ENCODE measurements at places on chromosomes 5 and 9.

- DNase-seq, result no peak
Observed at GRCh38 chr5:116671211-116671736, 96.7 kb upstream of the SEMA6A start.

- no peak for DNase-seq
Observed at GRCh38 chr5:116814626-116815385, 240.2 kb upstream of the SEMA6A start.

- DNase-seq, result no peak
Observed at GRCh38 chr5:1446602-1447343, 1.5 kb upstream of the SLC6A3 start.

- DNase-seq, result peak; percentile 41
Observed at GRCh38 chr9:94681508-94681907, 42.2 kb upstream of the FBP1 start.

GRCh38 chr5:175478008-175478383 lies 364 bp upstream of the SFXN1 start:
- DNase-seq, result no peak

- DNase-seq, result no peak
Observed at GRCh38 chr9:98822661-98823060, 15.2 kb downstream of the GALNT12 start.

DNA sequence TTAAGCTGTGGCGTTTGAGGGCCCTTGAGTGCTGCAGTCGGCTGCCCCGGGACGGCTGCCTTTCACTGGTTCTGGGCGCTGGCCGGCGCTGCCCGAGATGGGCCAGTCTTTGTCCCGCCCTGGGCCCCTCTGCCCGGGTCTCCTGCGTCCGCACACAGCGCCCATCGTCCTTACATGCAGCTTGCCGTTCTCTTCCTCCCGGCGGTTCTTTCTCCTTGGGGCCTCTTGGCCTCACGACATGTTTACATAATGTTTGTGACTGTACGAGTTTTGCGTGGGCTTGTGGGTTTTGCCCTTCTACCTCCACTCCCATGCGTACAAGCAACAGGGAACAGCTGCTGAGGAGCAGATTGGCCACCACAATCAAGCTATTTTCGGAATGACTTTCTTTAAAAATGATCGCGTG lies 618 bp downstream of the TNPO1 start:
- DNase-seq, result peak; percentile 16

DNA sequence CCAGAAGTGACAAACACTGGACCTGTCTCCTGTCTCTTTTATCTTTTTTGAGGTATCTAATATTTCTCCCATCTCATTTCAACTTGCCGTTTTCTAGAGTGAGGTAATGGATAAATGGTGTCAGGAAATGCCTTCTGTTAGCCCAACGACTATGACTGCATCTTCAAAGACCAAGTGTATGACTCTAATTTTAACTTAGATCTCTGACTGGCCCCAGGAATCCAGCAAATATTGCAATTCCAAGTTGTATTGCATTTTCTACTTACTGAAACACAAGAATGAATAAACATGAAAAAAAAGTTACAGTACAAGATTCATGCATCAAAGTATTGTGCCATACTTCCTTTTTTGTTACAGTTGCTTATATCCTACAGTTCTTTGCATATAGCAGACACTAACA lies 26.3 kb downstream of the SLC28A3 start:
- DNase-seq, result no peak
